Activated CD4-positive, alpha-beta T cell treated with anti-CD3 and anti-CD28 coated beads, Interleukin-2, amount 50 U/mL, for 24 hours (primary cell): ENCODE measurements at places on chromosomes 5 and 9.

GRCh38 chr5:74441616-74442015, 198.9 kb downstream of the ENC1 start:
- no peak for DNase-seq

GRCh38 chr9:124110307-124110915, 98.8 kb downstream of the LHX2 start:
- DNase-seq = peak; percentile 9

DNA sequence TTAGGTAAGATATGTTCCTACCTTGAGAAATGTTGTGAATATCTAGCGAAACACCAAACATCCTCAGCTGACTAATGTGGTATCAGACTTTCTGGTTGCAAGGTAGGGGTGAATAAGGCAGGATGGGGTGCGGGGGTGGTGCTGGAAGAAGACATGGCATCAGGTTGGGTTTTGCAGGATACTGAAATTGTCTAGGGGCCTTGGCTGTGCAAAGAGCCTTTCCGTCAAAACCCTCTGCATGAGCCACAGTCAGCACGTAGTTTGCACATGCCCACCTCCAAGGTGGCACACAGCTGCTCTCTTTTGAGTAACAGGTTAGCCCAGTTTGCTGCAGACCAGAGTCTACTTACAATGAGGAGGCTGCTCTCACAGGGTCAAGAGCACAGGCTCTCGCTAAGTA, 42.0 kb downstream of the SFXN1 start:
- DNase-seq = no peak

GRCh38 chr5:134005417-134006061, 764 bp upstream of the VDAC1 start:
- DNase-seq = no peak

DNA sequence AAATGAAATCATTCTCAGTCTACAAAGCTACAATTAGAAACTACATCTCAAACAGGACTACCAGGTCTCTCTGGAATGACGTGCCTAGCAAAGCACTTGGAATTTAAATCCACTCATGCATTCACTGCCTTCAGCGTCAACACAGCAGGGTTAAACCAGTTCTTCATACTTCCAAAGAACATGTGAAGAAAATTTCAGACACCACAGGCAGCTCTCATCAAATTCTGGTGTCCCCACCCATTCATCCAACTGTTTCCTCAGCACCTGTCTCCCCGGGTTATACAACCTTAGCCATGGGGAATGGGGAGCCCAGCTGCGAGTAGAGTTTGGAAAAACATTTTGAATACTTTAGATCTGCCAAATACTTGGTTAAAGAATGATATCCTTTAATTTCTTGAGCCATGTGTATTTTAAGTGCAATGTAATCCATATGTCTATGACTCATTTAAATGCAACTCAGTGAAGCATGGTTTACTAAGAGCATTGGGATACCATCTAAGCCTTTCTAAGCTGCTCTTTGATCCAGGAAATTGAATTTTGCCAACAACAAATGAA, 17.5 kb downstream of the ADAM19 start:
- DNase-seq = no peak

- DNase-seq = no peak
Measured at GRCh38 chr5:33936381-33937016, at the start of gene RXFP3. Gene RXFP3, plus strand, starts transcription at chr5:33936386. Its CDS starts 355 bp downstream, at chr5:33936741.

DNA sequence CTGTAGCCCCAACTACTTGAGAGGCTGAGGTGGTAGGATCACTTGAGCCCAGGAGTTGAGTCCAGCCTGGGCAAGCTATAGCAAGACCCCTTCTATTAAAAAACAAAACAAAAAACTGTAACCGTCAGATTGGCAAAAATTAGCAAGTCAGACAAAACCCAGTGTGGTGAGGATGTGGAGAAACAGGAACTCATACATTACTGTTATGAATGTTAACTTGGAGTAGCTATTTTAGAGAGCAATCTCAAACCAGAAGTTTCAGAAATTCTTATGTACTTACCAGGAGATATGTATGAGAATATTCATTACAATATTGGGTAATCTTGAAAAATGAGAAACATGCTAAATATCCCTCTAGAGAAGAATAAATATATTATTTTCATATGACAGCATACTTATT, 120.3 kb downstream of the INVS start:
- no peak for DNase-seq

GRCh38 chr5:14580398-14581034, 1.1 kb upstream of the OTULINL start:
- DNase-seq = no peak
